G401 (cell line): ENCODE measurements at places on chromosomes 2 and 18. TPM values are rescaled to one million over a fixed set of nuclear protein-coding genes. Genes with fewer than 3 reads are reported as not detected.

DNA sequence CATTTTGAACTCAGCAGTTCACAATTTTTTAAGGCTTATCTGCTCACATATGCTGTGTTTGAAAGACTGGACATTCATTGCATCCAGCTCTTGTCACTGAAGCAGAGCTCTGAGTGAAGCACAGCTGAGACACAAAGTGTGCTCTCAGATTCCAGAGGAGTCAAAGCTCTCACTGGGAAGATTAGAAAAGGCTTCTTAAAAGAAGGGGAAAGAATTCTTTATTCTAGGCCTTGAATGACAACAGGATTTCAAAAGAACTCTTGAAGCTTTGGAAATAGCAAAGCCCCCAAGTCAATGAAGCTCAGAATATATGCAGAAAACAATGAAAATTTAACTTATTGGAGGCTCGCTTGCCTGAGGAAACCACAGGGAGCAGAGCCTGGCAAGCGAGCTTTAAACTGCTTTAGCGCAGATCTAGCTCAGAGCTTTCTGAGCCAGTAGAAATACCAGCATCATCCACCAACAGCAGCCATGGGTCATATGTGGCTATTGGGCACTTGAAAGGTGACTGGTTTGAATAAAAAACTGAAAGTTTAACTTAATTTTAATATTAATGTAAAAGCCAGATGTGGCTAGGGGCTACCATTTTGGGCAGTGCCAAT, 369.7 kb downstream of the OSR1 start:
- peak; percentile 5 for DNase-seq

- DNase-seq = no peak
Measured at GRCh38 chr2:187079901-187080300, 230.9 kb upstream of the ZSWIM2 start.

GRCh38 chr2:163716101-163716500, 19.7 kb downstream of the FIGN start:
- DNase-seq = no peak

The LOXL3 gene
- total RNA-seq = 11.4 and 14.4 TPM in 2 replicates

DNA sequence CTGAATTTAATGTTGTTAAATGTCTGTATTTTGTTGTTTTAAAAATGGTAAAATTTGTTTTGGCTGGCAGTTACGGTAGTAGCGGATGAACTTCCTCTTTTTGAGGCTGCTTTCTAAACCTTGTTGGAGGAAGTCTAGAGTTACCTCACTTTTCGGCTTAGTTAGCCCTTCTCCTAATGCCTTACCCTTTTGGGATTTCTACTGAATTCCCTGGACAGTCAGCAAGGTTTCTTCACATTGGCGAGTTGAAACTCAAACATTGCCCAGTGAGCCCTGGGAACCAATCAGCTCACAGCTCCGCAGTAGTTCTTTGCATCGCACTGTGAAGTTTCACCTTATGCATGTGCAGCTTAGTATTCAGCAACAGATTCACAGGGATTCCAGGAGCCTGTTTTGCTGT, 55.2 kb downstream of the TMEM247 start:
- DNase-seq = no peak

DNA sequence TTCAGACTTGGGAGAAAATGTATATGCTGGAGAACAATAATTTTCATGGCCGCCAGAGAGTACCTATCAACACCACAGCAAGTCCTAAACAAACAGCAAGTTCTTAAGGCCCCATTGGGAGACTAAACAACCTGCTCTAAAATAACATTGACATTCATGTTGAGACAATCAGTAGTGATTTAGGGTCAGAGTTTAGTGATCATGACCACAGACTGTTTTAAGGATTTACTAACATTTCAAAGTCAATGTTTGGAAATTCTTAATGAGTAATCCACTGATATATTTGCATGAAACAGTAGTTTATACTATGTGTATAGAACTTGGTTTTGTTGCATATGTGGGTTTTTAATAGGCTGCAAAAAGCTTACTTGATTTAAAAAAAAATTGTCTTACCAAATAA, 34.7 kb downstream of the RASGRP3 start:
- no peak for DNase-seq
